Kidney epithelial cell (primary cell): ENCODE measurements at places on chromosomes 1 and 21. TPM values are rescaled to one million over a fixed set of nuclear protein-coding genes. Genes with fewer than 3 reads are reported as not detected.

GRCh38 chr21:33029385-33029921 lies 3.7 kb downstream of the OLIG2 start:
- no peak for DNase-seq

DNA sequence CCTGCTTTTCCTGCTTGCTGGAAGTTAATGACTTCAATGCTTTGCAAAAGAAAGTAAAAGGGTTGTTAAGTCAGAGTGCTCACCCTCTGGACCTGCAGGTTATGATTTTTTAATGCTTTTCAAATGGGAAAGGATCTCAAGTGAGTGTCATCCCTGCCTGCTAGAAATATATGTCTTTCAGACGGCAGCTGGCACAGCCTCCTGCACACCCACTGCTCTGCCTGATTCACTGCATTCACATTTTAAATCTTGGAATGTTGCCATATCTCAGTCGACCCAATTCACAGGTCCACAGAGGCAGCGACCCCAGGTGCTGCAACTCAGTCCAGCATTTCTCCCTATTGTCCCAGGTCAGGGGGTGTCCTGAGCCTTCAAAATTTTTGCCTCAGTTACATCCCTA lies 10.7 kb downstream of the DUSP23 start:
- no peak for DNase-seq

GRCh38 chr1:16371725-16372124 lies 4.7 kb downstream of the SZRD1 start:
- DNase-seq, result peak; percentile 31

DNA sequence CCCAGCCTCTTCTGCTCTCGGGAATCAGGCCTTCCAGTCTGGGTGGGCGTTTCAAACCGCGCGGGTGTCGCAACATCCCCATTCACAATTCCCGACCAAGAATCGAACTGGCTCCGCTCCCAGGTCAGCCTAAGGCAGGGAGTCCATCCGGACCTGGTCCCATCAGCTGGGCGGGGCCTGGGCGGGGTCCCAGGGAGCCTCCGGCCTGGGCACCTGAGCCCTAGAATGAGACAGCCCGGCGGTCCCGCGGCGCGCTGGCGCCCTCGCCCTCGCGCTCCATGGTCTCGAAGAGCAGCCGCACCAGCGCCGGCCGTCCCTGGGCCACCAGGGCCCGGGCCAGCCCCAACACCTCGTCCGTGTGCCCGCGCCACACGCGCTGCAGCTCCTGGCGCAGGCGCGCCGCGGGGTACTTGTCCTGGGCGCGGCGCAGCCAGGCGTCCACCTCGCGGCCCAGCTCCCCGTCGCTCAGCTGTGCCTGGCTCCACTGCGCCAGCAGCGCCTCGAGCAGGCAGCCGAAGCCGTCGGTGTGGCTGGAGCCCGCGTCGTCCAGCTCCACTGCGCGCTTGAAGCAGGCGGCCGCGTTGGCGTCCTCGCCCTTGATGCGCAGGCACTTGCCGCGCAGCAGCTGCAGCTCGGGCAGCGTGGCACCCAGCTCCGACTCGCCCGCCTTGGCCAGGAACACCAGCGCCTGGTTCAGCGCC lies 16.9 kb upstream of the PARS2 start:
- DNase-seq, result no peak

DNA sequence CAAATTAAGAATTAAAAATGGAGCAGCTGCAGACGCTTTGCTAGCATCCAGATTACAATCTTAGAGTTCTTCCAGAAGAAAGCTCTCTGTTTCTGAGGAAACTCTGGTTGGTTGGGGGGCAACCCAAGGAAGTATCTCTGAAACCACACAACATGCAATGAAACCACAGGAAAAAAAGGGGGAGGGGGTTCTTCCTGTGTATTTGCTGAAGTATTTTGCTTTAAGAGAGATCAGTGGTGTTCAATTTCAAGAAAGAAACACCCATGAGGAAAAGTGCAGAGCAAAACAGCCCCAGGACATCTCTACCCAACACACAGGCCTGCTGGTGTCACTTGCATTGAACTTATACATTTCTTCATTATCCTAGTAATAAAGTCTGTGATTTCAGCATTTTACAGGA lies 19.7 kb upstream of the TIAM1 start:
- no peak for DNase-seq

DNA sequence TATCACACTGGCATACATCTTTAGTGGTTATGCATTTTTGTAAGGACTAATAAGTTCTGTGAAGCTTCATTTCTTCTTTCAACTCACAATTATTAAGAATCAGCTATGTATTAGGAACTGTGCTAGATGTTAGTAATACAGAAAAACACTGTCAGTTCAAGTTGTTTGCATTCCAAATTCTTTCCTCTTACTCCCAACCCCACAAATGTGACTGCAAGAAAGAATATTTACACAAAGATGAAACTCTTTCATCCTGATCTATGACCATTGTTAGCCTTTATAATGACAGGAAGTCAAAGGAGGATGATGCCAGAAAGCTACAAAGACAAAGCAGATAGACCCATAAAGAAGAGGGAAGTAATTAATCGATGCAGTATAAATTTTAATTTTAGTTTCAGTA lies 21.0 kb upstream of the GADD45A start:
- DNase-seq, result no peak

DNA sequence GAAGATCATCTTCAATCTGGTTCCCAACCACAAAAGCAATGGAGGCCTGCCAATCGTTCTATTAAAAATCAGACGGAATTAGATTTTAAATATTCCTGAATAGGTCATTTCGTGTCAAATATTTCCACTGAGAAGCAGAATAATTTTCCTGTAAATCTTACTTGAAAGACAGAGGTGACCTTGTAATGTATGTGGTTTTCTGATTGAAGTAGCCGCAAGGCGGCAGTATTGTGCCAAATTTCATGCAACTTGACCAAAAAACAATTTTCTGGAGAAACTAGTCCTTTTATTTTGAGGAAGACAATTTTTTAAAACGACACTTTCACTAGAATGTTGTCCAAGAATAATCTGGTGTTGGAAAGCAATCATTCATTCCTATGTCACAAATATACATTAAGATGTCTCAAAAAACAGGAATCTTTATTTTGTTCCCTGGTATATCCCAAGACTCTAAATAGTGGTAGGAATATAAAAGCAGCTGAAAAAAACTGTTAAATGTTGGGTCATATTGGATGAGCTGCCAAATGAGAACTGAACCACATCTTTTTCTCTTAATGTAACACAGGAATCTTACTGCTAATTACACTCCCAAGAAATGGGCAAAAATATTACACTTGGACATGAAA lies 33.6 kb downstream of the SPAG17 start:
- peak; percentile 19 for DNase-seq

- DNase-seq, result no peak
Observed at GRCh38 chr1:94081566-94082344, 39.2 kb downstream of the ABCA4 start.

DNA sequence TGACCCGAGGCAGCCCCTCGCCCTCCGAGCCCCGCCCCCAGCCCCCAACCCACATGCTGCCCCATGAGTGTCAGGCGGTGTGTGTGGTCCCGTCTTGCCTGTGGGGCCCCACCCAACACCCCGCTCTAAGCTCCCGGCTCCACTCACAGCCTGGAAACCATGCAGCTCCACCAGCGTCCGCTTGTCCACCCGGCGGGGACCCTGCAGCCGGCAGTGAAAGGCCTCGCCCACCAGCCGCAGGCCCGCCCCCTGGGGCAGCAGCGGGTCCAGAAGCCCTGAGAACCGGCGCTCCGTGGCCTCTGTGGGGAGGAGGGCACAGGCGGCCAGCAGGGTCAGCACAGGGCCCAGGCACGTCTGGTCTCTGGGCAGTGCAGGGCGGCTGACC lies 2.7 kb downstream of the C1QTNF12 start:
- no peak for DNase-seq

DNA sequence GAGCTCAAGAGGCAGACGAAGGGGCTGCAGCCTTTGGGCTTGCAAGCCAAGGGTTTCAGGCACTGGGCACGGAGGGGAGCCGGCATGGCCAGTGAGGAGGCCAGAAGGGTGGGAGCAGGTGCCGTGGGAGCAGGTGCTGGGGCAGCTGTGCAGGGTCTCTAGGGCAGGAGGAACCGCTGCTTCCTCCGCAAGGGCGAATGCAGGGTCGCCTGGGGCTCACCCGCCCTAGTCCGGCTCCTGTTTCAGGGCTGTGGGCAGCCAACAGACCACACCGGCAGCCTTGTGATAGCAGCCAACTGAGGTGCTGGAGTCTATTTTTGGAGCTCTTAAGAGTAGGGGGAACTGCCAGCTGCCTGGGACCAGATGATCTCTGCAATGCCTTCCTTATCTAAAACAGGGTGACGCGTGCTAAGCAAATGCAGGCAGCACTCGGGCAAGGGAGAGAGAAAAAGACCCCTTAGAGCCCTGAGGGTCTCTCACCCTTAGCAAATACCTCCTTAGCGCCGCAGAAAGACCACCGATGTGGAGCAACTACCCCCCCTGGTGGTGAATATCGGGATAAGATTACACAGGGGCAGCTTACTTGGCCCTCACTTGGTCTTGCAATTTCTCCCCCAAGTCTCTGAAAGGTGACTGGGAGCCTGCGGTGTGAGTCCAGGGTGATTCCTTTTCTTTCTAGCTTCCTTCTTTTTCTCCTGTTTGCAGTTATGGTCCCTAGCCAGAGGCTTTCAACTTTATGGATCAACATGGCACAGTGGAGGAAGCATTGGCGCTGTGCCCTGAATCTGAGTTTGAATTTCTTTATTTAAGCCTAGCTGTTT lies 20.7 kb upstream of the MAPKAPK2 start:
- no peak for DNase-seq

DNA sequence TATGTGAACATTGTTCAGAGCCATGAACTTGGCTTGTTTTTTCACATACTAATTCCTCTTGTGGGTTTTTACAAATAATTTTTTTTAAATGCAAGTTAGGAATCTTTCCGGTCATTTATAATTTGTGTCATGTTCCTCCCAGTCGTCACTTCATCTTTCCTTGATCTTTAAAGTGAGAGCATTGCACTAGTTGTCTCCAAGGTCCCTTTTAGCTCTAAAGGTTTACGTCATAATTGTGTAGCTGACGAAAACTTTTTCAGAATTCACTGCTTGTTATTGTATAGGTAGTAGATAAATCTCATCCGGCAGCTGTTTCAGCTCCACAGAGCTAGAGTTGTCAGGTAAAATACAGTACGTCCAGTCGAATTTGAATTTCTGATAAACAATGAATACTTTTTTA lies 33.6 kb downstream of the SOAT1 start:
- DNase-seq, result no peak

DNA sequence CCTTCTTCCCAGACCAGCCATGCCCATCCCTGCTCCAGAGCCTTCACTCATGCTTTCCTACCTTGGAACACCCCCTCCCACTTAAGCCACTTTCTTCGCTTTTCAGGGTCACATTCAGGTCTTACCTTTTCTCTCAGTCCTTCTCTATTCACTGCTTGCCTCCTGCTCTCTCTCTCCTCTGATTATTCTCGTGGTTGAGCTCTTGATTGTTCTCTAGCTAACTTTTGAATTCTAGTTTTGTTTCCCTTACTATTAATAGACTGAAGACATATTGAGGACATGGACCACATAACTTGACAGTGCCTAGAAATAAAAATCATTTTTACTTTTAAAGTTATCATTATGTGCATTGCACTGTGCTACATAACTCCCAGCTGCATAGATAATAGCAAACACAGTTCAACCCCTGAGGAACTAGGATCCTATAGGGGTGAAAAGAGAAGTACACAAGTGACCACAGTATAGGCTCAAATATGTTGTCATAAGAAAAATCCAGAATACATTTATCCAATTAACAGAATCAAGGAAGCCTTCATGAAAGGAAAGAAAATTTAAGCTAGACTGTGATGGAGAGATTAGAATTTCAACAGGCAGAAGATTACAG lies 21.5 kb downstream of the INSL5 start:
- no peak for DNase-seq

GRCh38 chr1:200506471-200506870 lies 96.6 kb upstream of the ZNF281 start:
- DNase-seq, result no peak

DNA sequence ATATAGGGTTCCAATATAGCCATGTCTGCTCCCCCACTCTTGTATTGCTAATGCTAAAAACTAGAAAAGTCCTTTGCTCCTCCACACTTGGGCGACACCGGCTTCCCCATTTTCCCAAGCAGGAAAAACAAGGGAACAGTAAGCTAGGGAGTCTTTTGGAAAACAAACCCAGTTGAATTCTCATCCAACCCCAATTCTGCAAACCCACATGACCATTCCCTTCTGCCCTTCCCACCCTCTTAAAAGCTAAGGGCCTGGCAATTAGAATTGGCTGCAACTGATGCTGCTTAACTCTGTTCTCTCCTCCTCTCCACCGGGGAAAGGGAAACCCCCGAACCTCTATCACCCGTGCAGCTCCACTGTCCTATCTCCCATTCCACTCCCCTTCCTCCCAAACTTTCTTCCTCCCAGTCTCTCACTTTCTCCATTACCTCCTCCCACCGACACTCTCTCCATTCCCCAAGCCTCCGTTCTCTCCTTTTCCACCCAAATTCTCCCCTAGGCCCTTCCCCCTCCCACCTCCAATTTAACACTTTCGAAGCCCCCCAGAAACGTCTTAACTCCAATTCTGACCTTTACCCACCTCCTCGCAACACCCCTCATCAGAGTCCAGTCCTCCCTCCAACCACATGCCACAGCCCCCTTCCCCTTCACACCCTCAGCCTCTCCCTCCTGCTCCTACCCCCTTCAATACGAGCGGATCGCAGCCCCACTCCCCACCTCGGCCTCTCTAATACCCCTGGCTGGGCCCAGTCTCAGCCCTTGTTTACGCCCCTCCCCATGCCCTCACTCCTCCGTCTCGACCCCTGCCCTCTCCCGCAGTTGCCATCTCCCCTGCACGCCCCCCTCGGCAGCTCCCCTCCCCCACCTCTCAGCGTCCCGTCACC lies 701 bp downstream of the DEDD start:
- no peak for DNase-seq

- DNase-seq, result no peak
Observed at GRCh38 chr1:180848191-180848590, 64.5 kb upstream of the KIAA1614 start.

DNA sequence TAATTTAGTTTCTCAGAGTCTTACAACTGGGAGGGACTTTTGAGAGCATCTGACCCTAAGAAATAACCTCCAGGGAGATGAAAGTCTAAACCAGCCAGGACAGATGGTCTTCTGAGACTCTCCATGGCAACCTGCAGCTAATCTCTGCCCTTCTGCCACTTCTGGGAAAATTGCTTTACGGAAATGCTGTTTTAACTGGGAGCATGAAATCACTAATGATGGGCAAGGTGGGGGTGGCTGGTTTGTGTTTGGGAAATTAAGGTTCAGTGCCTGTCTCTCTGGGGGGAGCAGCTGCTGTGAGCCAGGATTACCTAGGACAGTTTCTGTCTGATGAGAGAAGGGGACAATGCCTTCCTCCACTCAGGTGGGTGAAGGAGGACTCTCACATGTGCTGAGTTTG lies 33.2 kb downstream of the ROR1 start:
- DNase-seq, result no peak

- no peak for DNase-seq
Observed at GRCh38 chr1:44994309-44994898, 8.0 kb upstream of the EIF2B3 start.

GRCh38 chr1:32142446-32143301 lies 34.8 kb downstream of the KPNA6 start:
- DNase-seq, result peak; percentile 56

STPG1 gene
- total RNA-seq, result 7.5 and 12.8 TPM in 2 replicates

MRPS6 gene
- 32.8 and 34.9 TPM in 2 replicates for total RNA-seq

LRRC41 gene
- 102 and 132 TPM in 2 replicates for total RNA-seq

C1orf116 gene
- 34.1 and 39.8 TPM in 2 replicates for total RNA-seq

CAPN2 gene
- 258 and 261 TPM in 2 replicates for total RNA-seq

S100A1 gene
- 1.3 and 2.0 TPM in 2 replicates for total RNA-seq

SYT14 gene
- total RNA-seq, result 28.1 and 32.6 TPM in 2 replicates

KIF2C gene
- 9.5 and 11.8 TPM in 2 replicates for total RNA-seq

RASSF5 gene
- 4.0 and 4.2 TPM in 2 replicates for total RNA-seq

CBS gene
- 111 and 125 TPM in 2 replicates for total RNA-seq

UBE2U gene
- total RNA-seq, result not detected in 2 replicates
